Left lung (tissue), 14 donors: ENCODE measurements at places on chromosomes 3 and 15.
A peak's percentile ranks its signal among the peaks of the same experiment; 100 is the strongest.

GRCh38 chr15:72229076-72229946 is 1.7 kb downstream of the PKM start:
- peak overlapping the region; percentile 98 for H3K27ac ChIP-seq
- H3K4me3 ChIP-seq = peak overlapping the region; percentile 92
- DNase-seq = no peak
- peaks cover 37% of the 10 kb centered on the region for H3K4me1 ChIP-seq

GRCh38 chr3:111890051-111890580 is 31.1 kb downstream of the PHLDB2 start:
- H3K36me3 ChIP-seq = no peaks in the 10 kb centered on the region
- no peak for DNase-seq

DNA sequence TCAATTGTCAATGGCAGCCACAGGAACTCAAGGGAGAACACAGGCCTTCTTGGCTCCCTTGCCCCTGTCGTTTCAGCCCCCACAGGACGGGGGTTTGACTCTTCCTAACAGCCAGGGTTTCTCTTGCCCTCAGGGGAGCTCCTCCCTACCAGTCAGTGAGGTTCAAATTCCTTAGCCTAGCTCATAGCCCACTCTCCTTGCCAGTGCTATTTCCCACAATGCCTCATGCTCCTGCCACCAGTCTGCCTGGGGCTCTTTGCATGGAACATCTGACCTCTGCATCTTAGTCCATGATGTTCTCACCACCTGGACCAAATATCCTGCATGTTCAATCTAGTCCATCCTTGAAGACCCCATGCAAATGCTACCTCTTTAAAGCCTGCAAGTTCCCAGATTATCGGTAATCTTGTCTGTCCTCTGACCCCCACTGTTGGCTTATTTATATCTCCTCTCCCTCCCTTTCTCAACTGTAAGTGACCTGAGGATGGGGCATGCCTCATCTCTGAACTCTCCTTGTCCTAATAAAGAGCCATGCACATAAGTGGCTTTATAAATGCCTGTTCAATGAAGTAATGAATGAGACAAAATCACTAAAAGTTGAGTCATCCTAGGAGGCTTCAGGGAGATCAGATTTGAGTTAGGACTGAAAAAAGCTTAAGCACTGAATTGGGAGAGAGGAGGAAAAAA is 78.0 kb downstream of the MYO1E start:
- no peaks in the 10 kb centered on the region for H3K36me3 ChIP-seq
- no peak overlapping the region for H3K4me3 ChIP-seq
- H3K27me3 ChIP-seq = no peaks in the 10 kb centered on the region
- peaks cover 22% of the 10 kb centered on the region for H3K4me1 ChIP-seq
- peak overlapping the region; percentile 21 for H3K27ac ChIP-seq

DNA sequence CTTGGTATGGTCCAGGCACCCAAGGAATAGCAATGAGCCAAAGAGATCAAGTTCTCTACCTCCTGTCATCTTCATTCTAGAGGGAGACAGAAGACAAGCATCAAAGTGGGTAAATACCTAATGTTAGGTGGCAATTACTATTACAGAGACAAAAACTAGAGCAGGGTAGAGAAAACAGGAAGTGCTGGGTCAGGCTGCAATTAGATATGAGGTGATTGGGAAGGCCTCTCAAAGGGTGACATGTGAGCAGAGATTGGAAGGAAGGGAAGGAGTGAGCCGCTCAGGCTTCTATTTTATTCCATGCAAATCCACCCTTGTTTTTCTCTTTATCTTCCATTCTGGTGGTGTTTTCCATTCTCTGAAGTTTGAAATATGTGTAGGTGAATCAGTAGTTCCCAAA is 37.4 kb downstream of the EBLN2 start:
- H3K27ac ChIP-seq = no peak overlapping the region
- no peak overlapping the region for H3K4me3 ChIP-seq
- no peak for DNase-seq
- H3K36me3 ChIP-seq = no peaks in the 10 kb centered on the region

DNA sequence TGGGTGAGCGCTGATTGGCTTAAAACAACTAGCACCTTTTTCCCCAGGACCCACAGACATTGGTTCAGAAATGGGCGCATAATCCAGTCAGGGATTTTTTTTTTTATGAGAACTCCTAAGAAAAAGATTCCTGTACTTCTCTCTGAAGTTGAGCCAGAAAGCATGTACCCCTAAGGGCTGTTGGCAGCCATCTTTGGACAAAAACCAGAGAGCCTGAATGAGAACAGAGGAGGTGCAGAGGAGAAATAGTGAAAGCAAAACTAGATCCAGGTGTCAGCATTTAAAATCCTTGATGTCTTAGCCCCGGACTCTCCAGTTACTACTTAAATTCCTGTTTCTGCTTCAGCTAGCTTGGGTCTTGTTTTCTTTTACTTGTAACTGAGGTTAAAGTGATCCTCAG is 1.9 kb upstream of the SLC27A2 start:
- no peak overlapping the region for H3K27ac ChIP-seq
- H3K27me3 ChIP-seq = peaks cover 21% of the 10 kb centered on the region
- no peak overlapping the region for H3K4me3 ChIP-seq
- peaks cover 21% of the 10 kb centered on the region for H3K4me1 ChIP-seq
- DNase-seq = no peak

DNA sequence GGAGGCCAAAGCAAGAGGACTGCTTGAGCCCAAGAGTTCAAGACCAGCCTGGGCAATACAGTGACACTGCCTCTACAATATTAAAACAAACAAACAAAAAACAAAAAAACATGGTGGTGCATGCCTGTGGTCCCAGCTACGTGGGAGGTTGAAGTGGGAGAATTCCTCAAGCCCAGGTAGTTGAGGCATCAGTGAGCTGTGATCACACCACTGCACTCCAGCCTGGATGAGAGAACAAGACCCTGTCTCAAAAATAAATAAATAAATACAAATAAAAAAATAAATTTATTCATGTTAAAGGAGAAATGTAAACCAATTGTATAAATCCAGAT is 200.6 kb downstream of the BCHE start:
- no peaks in the 10 kb centered on the region for H3K36me3 ChIP-seq
- no peak for DNase-seq
- H3K4me3 ChIP-seq = no peak overlapping the region

- DNase-seq = no peak
- H3K27ac ChIP-seq = no peak overlapping the region
- no peaks in the 10 kb centered on the region for H3K36me3 ChIP-seq
- no peaks in the 10 kb centered on the region for H3K4me1 ChIP-seq
These were observed 83.2 kb downstream of the NFKBIZ start for GRCh38 chr3:101932326-101933068.

DNA sequence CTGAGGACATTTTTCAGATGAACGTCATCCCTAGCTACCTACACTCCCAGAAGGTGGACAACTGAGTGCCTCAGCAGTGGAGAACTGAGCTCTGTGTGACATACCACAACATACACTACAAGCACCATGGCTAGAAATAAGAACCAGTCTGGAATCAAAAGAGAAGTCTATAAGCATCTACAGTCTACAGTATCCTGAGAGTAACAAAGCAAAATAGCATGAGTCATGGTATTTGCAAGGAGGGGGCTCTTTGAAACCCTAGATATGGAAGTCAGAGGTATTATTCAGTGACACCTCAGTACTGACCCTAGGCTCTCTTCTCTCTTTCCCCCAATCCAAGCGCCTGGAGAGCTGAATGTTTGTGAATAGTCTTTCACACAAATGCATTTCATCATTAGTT is 87.5 kb downstream of the TNIK start:
- no peak overlapping the region for H3K4me3 ChIP-seq
- DNase-seq = no peak
- no peaks in the 10 kb centered on the region for H3K36me3 ChIP-seq
- H3K27me3 ChIP-seq = no peaks in the 10 kb centered on the region
- H3K27ac ChIP-seq = no peak overlapping the region
- H3K4me1 ChIP-seq = peaks cover 15% of the 10 kb centered on the region

- no peak overlapping the region for H3K4me3 ChIP-seq
- H3K27me3 ChIP-seq = no peaks in the 10 kb centered on the region
- H3K4me1 ChIP-seq = no peaks in the 10 kb centered on the region
- peaks cover 68% of the 10 kb centered on the region for H3K36me3 ChIP-seq
These were observed 8.8 kb downstream of the STAB1 start for GRCh38 chr3:52503788-52504424.

DNA sequence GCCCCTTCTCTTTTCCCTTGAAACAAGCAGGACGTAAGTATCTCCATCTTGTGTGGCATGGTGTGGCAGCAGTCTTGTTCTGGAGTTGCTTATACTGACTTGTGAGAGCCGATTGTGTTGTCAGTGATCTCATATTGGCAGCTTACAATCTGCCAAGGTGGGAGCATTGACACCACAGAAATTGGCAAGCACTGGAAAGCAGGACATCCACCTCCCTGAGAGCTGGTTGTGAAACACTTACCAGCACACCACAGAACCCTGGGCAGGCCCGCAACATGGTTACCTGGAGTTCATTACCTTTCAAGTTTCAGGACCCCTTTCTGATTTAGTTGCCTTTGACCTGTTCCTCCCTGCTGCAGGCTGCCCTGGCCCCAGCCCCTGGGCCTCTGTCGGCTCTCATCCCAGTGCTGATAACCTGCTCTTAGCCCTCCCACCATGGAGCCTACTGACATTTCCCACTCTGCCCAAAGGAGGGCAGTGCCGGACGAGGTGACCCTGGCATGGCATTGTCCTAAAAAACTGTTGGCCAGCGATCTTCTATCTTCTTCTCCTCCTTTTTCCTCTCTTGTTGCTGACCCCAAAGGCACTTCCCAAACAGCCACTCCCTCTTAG is 10.6 kb upstream of the ATP2B2 start:
- peaks cover 21% of the 10 kb centered on the region for H3K27me3 ChIP-seq
- no peaks in the 10 kb centered on the region for H3K4me1 ChIP-seq
- no peaks in the 10 kb centered on the region for H3K36me3 ChIP-seq
- DNase-seq = no peak
- no peak overlapping the region for H3K27ac ChIP-seq
